ENCODE measurements at places on chromosomes 16 and 17.
A peak's percentile ranks its signal among the peaks of the same experiment; 100 is the strongest.

DNA sequence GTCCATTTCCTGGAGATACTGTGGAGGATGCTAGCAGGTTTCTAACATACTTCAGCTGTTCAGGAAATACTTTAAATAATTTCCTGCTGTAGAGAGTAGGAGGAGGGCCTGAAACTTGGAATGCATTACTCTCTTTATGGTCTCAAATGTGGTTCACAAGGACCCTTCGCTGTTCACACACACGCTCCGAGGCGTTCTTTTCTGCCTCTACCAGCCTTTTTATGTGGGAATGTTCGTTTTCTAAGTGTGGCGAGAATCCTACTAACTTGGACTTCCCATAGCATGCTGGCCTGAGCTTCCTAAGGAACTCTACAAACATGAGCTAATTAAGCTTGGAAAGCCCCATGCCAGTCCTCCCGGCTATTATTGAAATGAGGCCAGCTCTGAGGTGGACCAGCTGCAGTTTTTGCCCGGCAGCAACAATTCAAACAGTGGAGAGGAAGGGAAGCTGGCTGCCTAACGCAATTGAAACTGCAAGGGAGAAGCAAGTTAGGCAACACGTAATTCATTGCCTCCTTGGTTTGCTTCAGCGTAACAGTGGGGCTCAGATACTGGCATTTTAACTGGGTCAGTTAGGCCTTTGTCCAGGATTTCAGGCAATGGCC is 18.9 kb downstream of the KPNA2 start:
- DNase-seq, result peak; percentile 85

DNA sequence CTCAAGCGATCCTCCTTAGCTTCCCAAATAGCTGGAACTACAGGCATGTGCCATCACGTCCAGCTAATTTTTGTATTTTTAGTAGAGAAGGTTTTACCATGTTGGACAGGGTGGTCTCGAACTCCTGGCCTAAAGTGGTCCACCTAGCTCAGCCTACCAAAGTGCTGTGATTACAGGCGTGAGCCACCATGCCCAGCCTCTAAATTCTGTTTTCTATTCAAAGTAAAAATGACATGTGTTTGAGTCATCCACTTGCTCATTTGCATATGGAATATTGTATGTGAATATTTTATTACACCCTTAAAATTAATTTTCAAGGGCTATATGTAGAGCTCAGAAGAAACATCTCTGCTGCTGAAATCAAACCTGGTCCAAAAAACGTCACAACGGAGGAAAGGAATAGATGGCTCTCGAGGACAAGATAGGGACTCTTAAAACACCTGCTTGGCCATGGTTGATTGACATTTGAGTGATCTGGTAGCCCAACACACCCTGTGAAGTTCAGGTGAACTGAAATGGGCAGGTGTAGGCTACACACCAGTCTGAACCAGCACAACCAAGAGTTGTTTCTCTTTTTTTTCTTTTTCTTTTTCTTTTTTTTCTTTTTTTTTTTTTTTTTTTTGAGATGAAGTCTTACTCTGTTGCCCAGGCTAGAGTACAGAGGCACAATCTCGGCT is 51.1 kb downstream of the SF3B3 start:
- peak; percentile 44 for DNase-seq

DNA sequence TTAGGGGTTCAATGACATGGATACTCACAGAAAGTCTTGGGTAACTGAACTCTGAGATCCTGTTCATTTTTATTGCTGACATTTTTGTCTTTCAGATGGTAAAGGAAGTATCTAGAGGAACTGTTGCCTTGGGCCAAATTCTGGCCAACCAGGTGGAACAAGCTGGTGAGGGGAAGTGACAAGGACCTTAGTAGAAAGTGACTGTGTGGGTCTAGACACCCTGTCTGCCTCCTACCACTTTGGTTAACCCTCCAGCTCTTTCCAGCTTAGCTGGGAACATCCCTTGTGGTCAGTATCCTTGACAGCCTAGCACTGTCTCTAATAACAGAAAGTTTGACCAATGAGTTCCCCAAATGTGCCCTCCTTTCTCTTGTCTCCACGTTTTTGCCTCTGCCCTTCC is 28.8 kb upstream of the PRKCB start:
- no peak for DNase-seq

DNA sequence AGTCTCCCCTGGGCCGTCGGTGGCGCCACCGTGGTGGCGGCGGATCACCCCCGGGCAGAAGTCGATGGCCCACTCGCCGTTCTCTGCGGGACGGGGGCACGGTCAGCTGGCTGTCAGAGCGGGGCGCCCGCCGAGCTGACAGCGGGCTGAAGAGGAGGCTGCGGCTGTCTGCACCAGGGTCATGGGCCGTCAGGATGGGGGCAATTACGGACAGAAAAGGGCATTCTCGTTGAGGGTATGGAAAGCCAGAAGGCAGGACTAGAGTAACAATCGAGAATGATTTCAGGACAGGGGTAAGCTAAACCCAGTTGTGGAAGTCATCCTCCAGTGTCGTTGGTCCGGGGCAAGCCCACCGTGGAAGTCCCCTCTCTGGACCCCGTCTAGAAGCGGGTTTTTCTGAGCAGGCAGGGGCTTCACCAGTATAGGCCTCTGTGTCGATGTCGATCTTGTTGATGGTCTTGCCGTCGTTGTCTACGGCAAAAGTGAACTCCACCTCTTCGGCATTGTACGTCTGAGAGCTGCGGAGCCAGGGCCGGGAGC is 1.7 kb downstream of the CHRNE start:
- no peak for DNase-seq

GRCh38 chr17:19904924-19905323 is 37.2 kb upstream of the ULK2 start:
- no peak for DNase-seq

GRCh38 chr16:11667824-11668622 is at the start of gene SNN:
TSS of gene SNN (plus strand) at chr16:11668455. CDS start at chr16:11676060, 7,605 bp downstream.
- DNase-seq, result peak; percentile 89
